ENCODE measurements at places on chromosomes 13 and 19.
A peak's percentile ranks its signal among the peaks of the same experiment; 100 is the strongest.

DNA sequence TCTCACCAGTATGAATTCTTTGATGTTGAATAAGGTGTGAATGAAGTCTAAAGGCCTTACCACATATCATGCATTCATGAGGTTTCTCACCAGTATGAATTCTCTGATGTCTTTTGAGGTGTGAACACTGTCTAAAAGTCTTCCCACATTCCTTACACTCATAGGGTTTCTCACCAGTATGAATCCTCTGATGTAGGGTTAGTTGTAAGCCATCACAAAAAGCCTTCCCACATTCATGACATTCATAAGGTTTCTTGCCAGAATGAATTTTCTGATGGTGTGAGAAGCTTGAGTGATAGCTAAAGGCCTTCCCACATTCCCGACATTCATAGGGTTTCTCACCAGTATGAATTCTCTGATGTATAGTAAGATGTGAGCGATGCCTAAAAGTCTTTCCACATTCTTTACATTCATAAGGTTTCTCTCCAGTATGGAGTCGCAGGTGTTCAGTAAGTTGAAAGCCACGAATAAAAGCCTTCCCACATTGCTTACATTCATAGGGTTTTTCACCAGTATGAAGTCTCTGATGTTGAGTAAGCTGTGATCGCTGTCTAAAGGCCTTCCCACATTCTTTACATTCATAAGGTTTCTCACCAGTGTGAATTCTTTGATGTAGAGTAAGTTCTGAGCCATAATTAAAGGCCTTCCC, 27.7 kb downstream of the ZNF461 start:
- no peak for DNase-seq

- DNase-seq: no peak
Measured at GRCh38 chr13:97653443-97654140, 219.6 kb downstream of the RAP2A start.

GRCh38 chr13:35814605-35815011, 316.6 kb downstream of the DCLK1 start:
- DNase-seq: no peak

DNA sequence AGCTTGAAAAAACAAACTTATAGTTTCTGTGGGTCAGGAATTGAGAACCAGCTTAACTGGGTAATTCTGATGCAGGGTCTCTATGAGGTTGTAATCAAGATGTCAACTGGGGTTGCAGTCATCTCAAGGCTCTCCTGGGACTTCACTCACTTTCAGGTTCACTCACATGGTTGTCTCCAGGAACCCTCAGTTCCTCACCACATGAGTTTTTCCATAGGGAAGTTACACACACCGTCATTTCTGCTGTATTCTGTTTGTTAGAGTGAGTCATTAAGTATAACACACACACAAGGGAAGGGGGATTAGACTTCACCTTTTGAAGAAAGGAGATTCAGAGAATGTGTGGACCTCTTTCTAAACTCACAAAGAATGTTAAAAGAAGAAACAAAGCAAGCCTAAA, 34.9 kb upstream of the MLNR start:
- DNase-seq: peak; percentile 5

DNA sequence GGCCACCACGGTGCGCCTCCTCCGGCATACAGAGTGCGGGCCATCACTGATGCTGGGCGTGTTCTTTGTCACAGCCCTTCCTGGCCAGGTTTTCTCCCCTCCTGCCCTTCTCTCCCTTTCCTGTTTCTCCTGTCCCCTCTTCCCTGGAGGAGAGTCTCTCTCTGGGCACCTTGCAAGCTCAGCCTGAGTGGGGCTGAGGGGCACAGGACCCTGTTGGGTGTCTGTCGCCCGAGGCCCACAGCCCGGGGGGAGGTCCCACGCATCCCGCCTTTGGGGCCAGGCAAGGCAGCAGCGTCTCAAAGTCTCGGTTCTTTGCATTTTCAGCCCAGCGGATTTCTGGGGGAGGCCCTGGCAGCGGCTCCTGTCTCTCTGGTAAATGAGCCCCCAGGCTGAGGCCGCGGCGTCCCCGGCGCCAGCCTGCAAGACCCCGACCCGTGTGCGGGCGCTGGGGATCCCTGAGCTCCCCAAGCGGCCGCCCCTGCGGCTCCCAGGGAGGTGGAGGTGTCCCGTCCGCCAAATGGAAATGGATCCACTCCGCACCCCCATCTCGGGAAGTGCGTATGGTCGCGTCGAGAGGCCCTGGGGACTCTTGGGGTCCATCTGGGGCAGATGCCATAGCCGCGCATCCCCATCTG, 47.2 kb downstream of the COMP start:
- no peak for DNase-seq

DNA sequence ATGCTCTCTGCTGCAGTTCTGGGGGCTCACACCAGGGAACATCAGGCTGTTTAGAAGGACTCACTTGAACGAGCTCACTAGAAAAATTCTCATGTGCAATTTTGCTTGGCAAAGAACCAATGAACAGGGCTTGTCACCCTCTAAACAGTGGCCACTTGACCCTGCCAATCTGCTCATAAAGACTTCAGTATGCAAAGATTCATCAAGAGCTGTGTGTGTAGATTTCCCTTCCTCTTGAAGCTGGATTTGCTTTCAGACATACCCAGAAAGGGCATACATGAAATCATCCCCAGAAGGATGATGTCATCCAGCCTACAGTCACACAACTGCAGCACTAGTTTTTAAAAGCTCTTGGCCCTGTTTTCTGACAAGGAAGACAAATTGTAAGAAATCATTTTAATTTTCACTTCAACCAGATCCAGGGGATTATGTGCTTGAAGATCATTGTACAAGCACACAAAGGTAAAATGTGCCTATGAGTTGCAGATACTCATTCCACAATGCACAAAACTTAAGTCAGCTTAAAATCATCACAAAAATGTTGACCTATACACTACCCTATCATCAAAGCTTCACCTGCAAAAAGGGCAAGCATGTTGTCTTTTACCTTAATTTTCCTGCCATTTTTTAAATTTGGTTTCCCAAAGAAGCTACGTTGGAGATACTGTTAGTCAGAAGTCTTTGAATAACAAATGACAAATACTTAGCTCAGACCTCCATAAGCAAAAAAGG, 5.2 kb upstream of the STK24 start:
- no peak for DNase-seq

DNA sequence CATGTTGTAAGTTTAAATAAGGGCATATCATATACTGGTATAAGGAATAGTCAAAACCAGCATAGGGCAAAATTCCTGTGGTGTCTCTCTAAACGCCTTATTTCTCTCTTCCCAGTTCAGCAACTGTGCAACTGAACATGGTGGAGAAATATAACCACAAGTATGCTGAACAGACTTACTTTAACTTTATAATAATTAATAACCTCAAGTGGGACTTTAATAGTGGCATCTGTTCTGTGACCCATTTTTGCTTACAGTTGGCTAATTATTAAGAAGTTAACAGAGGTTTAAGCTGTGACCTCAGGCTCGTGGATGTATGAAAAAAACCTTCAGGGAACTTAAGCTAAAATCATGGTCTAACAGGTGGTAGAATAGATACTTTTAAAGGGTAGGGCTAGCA, 54.3 kb downstream of the MICU2 start:
- no peak for DNase-seq

DNA sequence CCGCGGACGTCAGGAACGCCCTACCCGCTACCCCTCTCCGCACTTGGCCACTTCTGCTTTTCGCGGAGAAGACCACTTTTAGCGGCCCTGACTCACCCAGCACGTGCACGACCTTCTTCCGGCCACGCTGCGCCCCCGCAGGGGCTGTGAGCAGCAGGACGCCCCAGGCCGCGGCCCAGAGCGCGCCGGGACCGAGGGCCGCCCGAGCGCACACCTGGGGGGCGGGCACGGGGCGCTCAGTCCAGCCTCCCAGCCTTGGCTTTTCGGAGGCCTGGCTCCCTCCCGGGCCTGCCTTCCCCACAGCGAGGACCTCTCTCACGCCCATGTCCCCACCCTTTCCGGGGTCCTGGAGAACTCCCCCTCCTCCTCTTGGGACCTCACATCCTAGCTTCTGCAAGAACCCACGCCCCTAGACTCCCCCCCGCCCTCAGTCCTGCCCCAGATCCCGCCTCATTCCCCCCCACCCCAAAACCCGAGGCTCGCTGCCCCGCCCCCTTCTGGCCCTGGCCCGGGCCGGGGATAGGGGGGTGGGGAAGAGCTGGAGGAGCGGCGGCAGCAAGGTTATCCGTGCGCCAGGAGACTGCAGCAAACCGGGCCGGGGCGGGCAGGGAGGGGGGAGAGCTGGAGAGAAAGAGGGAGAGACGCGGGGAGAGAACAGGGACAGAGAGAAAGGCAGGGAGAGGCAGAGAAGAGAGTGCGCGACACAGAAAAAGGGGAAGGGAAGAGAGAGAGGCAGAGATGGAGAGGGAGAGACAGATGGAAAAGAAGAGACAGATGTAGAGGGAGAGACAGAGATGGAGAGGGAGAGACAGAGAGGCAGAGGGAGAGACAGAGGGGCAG, 11.5 kb downstream of the TM6SF2 start:
- DNase-seq: no peak

- no peak for DNase-seq
Measured at GRCh38 chr19:49094505-49095482, 9.5 kb downstream of the SNRNP70 start.

DNA sequence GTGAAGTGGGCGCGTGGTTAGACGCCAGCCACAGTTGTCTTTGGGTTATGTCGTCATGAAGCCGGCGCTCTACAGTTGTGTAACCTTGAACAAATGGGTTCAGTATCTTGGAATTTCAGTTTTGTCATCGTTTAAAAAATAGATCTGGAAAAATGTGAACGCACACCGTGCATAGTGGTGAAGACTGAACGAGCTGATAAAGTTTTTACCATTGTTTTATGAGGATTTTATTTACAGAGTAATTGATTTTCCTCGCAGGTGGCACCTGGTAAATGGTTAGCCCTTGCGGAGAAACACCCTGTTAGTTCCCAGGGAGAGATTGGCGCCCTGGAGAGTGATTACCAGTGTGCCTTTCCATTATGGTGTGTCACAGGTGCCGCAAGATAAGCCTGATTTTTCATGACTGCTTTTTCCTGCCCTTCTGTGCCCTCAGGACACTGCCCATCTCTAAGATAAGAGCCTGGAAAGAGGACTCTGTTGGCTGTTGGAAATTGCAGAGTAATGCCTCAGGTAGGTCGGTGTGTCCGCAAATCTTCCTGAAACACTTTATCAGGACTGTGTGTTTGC, 577 bp downstream of the ZNF181 start:
- DNase-seq: peak; percentile 58

DNA sequence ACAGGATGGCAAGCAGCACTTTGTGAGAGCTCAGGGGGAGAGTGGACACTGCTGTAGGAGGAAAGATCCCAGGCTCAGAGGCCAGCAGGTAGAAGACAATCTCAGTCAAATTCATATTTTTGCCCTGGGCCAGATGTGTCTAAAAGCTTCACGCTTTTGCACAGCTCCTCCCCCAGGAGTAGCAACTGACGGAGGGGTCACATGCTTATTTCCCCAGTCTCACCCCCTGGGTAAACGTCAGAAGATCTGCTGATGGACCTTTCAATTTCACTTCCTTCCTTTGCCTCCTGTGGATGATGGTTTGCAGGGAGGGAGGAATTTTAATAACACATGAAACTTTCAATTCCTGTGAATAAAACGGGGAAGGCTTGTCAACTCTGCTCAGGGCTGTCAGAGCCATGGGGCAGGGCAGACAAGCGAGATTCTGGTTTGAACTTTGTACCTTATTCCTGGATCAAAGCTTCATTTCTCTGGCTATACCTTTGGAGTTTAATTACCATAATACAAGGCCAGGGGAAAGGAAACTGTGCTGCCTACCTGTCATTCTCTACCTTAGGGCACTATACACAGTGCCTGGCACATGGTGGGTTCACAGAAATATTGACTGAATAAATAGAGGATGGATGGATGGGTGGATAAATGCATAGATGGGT, 41.0 kb downstream of the POU4F1 start:
- no peak for DNase-seq

DNA sequence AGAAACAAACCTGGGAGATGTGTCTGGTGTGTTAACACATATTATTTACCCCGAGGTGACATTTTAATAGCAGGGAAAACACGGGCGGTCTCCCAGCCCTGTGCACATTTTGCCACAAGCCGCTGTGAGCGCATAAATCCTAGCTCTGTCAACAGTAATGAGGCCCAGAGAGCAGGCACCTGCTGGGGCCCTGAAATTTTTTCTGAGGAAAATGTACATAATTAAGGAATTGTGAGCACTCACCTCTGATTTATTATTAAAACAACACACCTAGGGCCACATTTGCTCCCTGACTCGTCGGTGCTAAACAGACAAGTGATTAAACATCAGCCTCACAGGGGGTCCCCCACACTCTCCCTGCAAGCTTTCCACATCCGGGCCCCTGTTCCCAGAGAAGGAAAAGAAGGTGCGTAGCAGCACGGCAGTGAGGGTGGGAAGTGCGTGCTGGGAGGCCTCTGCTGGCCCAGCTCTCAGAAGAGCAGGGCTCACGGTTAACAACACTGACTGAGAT, 616.3 kb downstream of the UQCRFS1 start:
- no peak for DNase-seq

DNA sequence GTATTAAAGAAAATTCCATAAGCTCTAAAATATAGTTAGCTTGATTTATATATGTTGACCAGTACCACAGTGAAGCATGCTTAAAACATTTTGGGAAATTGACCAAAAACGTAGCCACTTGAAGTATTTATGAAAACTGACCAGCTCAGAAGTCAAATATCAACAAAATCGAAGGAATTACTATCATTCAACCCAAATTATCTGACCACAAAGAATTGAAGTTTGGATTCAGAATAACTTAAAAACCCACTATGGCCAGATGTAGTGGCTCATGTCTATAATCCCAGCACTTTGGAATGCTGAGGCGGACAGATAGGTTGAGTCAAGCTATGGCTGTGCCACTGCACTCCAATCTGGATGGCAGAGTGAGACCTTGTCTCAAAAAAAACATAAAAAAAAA, 31.9 kb downstream of the GPALPP1 start:
- no peak for DNase-seq
